GM06990 (cell line): ENCODE measurements at places on chromosomes 3 and 15.

DNA sequence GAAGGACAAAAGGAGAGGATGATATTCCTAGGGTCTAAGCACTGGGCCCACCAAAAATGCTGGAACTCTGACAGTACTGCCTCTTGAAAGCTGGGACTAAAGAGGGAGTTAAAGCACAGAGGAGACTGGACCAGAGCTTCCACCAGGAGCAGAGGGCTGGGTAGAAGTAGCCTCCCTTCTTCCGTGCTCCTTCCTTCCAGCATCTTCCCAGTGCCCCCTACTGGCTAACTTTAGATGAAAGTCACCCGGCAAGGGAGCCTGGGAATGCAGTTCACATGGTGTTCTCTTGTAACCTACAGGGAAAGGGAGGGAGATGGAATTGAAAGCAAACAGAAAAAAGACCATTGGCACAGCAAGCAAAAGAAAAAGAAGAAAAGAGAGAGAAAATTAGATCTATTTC, 106.1 kb upstream of the COL8A1 start:
- no peak for DNase-seq

DNA sequence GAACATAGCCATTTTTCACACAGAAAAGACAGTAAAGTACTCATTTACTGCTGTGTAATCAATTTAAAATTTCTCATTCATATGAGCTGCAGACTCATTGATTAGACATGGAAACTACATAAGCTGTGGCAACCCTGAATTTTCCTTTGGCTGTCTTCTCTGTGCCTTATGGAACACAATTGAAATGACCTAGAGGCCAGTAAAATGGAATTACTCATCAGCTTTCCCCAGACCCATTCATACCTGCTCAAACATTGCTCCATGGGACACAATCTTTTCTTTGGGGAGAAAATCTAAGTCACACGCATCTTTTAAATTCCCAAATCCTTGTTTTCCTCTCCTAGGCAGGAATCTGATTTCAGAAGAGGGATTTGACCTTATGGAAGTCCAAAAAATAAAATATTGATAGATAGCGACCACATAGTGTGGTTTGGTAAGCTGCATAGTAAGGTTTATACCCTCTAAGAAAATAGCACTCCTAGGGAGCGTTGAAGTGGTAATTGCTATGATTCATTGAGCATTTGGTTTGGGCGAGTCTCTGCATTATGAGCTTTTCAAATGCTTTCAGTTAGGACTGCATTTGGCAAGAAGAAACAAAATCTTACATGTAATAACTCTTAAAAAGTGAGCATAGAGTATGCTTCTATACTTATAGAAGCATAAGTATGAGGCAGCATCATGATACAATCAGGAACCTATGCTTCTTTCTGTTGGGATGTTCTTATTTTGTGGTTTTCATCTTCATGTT, 243.4 kb upstream of the GADL1 start:
- no peak for DNase-seq

- DNase-seq: no peak
Measured at GRCh38 chr15:77034695-77035489, 36.0 kb downstream of the TSPAN3 start.

DNA sequence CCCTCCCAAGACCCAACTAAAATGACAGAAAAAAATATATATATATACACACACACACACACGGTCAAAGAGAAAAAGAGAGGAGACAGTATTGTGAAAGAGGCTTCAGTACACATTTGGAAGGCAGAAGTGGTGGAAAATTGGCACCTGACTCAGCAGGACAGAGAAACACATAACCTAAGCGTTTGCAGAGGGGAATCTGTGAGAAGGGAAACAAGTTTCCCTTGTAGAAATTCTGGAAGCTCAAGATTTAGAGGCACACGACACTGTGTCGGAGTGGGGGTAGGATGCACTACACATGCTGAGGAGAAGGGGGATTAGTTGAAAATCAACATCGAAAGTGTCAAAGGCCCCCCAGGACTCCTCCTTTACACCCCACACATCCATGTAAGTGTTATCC, 53.1 kb downstream of the PAK2 start:
- DNase-seq: no peak

- DNase-seq: no peak
Measured at GRCh38 chr3:58200121-58200709, 10.6 kb downstream of the DNASE1L3 start.

DNA sequence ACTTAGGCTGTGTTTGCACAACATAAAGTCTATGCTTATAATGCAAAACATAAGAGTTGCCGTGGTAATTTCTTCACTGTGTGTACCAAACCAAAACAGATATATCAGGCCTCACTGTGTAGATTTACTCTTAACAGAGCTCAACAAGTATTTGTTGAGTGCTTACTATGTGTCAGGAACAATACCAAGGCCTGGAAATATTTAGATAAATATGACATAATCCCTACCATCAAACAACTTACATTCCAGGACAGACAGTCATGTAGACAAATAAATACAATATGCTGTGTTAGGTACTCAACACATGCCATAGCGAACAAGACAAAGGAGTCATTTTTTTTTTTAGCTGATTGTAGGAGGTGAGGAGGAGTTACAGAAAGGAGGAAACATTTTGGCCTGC, 554.0 kb downstream of the NSUN3 start:
- no peak for DNase-seq

DNA sequence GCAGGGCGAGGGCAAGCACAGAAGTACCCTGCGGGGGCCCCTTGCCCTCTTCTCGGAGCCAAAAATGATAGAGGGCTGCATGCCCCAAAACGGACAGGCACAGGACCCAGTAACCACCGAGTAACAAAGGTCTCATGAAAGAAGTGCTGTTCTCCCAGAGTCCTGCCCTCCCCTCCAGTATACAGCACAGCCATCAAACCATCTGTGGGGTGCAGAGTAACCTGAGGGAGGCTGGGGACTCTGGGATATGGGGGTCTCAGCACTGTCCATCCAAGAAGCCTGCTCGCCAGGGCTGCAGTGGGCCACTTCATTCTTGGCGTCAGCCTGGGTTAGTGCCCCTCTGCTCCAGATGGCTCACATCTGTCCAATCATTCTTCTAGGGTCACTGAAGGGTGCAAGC, 6.1 kb downstream of the ULK3 start:
- DNase-seq: no peak

DNA sequence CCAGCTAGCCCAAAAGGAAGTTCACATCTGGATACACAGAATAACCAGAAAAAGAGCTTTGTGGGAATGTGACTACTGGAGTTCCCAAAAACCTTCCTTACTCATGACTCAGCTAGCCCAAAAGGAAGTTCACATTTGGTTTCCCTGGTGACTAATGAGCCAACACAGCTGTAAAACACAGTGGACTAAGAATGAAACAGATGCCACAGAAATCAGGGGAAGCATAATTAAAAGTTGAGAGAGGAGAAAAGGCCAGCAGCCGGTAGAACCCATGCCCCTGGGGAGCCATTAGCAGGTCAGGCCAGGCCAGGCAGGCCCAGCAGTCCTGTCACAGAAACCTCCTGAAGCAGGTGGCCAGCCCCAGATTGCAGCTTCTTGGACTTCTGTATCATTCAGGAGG, 130.3 kb downstream of the GHSR start:
- DNase-seq: peak; percentile 37

DNA sequence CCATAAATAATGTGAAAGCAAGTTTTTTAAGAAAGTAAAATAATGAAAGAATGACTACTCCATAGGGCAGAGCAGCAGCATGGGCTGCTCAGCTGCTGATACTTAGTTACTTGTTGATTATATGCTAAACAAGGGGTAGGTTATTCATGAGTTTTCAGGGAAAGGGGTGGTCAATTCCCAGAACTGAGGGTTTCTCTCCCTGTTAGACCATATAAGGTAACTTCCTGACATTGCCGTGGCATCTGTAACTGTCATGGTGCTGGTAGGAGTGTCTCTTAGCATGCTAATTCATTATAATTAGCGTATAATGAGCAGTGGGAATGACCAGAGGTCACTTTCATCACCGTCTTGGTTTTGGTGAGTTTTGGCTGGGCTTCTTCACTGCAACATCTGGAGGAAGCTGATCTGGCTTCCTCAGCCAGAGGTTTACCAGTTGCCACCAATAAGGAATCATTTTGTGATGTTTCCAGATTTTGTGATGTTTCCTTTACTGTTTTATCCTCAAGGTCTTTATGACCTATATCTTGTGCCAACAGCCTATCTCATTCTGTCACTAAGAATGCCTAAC, 121.8 kb upstream of the CHL1 start:
- no peak for DNase-seq

- no peak for DNase-seq
Measured at GRCh38 chr3:88282528-88283241, 132.9 kb downstream of the C3orf38 start.

GRCh38 chr3:189238071-189238470, 66.3 kb downstream of the TPRG1 start:
- no peak for DNase-seq

DNA sequence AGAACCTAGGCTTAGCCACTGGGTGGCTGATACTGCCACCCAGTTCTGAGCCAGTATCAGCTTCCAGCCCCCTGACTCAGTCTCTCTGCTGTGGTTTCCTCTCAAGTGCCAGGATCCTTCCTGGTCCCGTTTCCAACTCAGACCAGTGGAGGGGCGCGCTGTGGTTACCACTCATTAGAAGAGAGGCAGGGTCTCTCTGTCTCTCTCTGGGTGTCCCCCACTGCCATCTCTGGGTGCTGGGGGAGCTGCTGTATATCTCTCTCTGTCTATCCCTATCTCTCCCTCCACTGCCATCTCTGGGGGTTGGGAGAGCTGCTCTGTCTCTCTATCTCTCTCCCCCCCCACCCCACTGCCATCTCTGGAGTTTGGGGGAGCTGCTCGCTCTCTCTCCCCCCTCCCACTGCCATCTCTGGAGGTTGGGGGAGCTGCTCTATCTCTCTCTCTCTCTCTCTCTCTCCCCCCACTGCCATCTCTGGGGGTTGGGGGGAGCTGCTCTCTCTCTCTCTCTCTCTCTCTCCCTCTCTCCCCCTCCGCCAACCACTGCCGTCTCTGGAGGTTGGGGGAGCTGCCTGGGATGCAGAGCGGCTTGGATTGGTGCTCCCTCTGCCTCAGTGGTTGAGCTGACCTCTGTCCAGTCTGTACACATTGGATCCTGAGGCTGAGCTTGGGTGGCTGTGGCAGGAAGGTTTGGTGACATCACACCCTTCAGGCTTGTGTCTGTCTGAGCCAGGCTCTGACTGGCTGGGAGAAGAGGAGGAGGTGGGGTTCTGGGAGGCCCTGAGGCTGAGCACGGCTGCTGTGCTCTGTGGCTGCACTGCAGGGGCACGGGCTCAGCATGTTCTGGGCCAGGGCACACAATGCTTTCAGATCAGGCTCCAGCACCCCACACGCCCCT, 98.9 kb downstream of the APBA2 start:
- DNase-seq: no peak

DNA sequence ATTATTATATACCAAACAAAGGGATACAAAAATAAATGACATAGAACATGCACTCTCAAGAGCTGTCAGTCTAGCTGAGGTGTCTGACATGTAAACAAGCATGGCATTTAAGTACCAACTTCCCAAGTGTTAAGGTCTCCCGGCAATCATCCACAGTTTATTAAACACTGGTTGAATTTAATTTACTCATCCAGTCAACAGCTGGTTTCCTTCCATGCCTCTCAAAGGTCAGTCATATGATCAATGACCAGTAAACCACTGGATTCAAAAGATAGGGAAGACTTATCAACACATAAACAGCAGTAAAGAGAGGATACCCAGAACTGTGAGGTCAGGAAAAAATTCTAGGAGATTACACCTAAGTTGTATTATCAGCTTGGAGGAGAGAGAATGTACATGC, 80.4 kb downstream of the ADAM10 start:
- no peak for DNase-seq

- no peak for DNase-seq
Measured at GRCh38 chr15:80070840-80071239, 11.4 kb downstream of the ZFAND6 start.

DNA sequence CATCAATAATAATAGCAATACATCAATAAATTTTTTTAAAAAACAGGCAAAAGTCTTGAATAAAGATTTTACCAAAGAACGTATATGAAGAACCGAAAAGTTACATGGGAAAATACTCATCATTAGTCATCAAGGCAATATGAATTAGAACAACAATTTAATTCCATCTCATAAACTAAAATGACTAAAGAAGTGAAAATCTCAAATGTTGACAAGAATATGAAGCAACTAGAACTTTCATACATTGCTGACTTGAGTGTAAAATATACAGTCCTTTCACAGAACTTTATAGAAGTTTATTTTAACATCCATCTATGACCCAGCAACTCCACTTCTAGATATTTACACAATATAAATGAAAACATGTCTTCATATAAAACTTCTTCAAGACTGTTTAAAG, 35.3 kb upstream of the ABHD10 start:
- DNase-seq: no peak

DNA sequence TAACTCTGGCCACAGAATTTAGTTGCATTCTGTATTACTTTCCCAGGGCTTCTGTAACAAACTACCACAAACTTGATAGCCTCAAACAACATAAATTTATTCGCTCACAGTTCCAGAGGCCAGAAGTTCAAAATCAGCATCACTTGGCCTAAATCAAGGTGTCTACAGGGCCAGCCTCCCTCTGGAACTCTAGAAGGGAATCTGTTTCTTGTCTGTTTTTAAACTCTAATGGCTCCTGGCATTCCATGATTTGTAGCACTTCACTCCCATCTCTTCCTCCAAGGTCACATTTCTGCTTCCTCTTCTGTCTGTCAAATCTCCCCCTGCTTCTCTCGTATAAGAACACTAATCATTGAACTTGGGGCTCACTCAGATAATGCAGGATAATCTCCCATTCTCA, 151.9 kb upstream of the ARPP21 start:
- DNase-seq: no peak

DNA sequence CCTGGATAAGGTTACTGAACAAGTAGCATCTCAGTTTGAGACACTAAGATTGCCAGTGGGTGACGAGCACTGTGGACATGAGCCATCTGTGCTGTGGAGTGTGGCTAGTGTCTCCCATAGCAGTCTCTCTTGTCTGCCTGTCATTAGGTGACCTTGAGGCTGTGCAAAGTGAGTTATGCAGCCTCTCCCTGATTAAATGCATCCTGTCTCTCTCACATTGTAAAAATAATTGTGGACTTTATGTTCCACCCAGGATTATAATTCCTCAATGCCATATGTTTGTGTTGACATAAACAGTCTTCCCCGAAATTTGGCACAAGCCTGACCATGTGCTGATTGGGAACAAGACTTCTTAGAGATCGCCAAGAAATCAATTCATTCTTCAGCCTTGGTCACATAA, 168.9 kb downstream of the MYRIP start:
- DNase-seq: no peak

DNA sequence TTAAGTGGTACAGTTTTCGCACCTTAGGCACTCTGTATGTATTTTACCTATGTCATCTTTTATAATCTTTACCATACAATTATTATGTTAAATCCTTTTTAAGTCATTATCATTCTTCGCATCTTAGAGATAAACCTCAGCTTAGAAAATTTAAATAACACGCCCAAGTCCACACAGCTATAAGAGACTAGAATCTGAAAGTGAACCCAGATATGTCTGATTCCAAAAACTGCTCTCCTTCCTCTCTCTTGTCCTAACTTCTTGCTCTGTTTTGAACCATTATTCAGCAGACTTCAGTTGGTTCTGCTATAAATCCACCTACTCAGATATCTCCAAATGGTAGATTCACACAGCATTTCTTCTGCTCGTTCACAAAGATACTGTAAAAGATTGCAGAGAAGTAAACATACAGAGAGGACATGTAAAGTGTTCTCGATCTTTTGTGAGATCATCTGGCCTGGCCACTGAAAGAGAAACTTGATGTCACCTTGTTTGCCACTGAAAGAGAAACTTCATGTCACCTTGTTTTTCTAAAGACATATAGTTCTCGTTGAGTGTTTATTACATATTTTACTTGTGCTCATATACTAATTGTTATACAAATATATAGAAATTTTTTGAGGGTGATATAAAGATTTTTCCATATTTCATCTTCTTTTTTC, 533.2 kb downstream of the GRM7 start:
- no peak for DNase-seq

GRCh38 chr3:29694331-29694730, 413.5 kb downstream of the RBMS3 start:
- DNase-seq: no peak
